Epithelial cell of proximal tubule (primary cell): ENCODE measurements at places on chromosomes 11 and 22. TPM values are rescaled to one million over a fixed set of nuclear protein-coding genes. Genes with fewer than 3 reads are reported as not detected.

POU2F3 gene
- 0.58 and 1.4 TPM in 2 replicates for total RNA-seq

OR2AT4 gene
- not detected in 2 replicates for total RNA-seq

OSBP gene
- total RNA-seq = 12.3 and 15.1 TPM in 2 replicates

HTR3A gene
- total RNA-seq = 0.17 and 0.29 TPM in 2 replicates

TTC9C gene
- total RNA-seq = 35.7 and 39.1 TPM in 2 replicates

RIBC2 gene
- total RNA-seq = 0.69 and 2.7 TPM in 2 replicates
